ENCODE measurements at places on chromosomes 2 and 18.

GRCh38 chr2:133734716-133735495 lies 166.6 kb upstream of the NCKAP5 start:
- no peak for DNase-seq

- DNase-seq: no peak
Observed at GRCh38 chr18:36451454-36452251, 154.1 kb downstream of the FHOD3 start.

- no peak for DNase-seq
Observed at GRCh38 chr2:31221544-31221943, 4.2 kb upstream of the CAPN14 start.

GRCh38 chr18:66621816-66622576 lies 18.1 kb upstream of the CDH19 start:
- DNase-seq: no peak

DNA sequence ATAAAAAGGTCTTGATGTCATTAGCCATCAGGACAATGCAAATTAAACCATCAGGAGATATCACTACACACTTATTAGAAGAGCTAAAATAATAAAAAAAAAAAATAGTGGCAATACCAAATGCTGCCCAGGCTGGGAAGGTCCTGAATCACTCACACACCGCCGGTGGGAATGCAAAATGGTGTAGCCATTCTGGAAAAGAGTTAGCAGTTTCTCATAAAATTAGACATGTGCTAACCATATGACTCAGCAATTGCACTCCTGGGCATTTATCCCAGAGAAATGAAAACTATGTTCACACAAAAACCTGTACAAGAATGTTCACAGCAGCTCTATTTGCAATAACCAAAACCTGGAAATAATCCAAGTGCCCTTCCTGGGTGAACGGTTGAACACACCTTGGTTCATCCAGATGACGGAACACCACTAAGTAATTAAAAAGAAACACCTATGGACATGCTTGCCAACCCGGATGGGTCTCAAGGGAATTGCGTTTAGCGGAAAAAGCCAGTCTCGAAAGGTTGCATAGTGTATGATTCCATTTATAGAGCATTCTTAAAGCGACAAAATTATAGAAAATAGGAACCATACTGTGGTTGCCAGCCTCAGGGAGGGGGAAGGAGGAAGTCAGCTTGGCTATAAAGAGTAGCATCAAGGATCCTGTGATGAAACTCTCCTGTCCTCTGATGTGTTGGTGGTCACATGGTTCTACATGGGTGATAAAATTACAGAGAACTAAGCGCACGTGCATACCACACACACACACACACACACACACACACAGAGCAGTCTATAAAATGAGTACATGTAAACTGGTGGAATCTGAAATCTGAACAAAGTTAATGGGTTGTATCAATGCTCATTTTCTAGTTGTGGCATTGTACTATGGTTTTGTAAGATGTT lies 4.6 kb downstream of the MBP start:
- DNase-seq: no peak

- no peak for DNase-seq
Observed at GRCh38 chr2:60549928-60550177, 3.6 kb downstream of the BCL11A start.

DNA sequence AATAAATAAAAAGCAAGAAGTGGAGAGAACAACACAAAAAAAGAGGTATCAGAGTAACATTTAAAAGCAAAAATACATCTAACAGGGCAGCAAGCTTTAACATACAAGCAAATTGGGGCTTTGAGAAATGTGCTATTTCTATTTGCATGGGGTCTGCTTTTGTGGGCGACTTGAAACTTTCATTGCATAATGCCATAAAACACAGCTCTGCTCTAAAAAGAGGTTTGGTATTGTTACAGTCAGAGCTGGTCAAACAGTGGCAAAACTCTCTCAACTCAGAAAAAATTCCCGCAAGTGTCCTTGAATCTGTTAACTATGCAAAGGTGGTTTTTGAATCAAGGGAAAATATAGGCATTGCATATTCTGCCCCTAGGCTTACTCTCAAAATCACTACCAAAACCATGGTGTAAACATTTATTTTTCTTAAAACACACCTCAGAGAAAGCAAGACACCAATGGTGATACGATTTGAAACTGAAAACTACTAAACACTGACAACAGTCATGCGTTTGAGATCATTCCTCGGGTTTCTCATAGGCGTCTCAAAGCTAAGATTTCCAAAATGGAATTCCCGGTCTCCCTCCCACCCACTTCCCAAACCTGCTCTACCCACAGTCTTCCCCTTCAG lies 45.5 kb downstream of the RNF152 start:
- DNase-seq: no peak

DNA sequence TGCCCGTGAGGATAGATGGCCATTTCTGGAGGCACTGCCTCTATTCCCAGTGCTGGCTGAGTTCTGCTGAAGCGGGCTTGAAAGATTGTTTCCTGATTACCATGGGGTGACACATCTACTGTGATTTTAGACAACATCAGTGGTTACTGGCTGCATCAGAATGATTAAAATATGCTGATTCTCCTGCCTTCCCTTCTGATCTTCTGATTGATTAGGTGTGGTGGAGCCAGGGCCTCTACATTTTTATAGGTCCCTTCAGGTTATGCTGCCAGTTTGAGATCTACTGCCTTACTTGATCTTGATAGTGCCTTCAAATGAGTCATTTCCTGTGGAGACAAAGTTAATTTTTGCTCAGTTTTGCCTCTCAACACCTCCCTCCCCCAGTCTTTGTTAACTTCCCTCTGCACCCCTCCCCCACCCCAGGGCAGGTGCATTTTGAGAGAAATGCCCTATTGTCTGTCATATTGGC lies 31.6 kb upstream of the SNORC start:
- DNase-seq: peak; percentile 55

GRCh38 chr2:127560931-127561280 lies 25.4 kb downstream of the MYO7B start:
- no peak for DNase-seq

- DNase-seq: no peak
Observed at GRCh38 chr2:145380436-145381017, 860.6 kb upstream of the ZEB2 start.

DNA sequence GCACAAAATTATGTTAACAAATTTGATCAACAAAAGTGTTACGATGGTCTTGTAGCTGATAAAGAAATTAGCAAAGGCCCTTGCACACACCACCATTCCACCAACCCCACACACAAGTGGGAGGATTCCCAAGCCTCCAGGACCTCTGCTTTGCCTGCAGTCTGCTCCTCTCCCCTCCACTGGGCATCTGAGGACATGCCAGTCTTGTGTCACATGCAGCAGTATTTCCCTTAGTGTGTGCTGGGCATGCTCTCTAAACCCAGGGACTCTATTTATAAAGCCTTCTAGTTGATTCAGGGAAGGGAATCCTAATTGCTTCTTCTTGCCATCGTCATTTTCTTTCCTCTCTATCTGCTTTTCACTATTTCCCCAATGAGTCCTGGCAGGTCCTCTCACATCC lies 53.3 kb downstream of the KCTD18 start:
- no peak for DNase-seq

DNA sequence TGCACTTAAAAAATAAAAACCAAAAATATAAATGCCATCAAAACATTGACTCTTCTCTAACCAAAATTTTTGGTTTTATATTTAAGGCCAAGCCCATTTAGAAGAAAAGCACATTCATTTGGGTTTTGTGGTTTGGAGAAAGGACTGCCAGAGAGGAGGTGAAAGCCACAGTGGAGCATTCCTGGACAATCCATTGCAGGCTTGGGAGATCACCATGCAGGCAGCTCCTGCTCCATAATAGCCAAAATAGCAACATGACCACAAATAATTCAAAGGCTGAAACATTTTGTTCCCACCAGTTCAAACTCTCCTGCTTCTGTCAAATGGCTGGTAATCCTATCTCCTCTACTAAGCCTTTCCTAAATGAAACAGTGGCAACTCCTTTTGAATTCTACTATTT lies 73.5 kb downstream of the GALNT3 start:
- DNase-seq: no peak

GRCh38 chr2:217835931-217836891 lies 166.6 kb downstream of the TNS1 start:
- no peak for DNase-seq

- DNase-seq: no peak
Observed at GRCh38 chr2:25204190-25204838, 35.9 kb upstream of the POMC start.

DNA sequence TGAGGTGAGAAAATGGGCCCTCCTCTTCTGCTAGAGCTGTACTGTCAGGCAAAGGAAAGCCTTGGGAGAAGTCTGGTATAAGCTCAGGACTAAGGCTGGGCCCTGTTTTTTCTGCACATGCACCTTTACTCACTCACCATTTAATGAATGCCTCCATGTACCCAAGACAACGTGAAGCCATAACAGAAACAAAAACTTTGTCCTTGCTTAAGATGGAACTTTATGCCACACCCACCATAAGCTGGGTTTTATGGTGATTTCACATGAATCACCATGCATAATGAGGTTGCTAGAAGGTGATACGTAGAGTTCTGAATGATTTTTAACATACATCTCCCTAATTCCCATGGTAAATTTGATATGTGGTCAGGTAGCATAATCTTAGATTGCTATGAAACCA lies 63.7 kb upstream of the CYP26B1 start:
- DNase-seq: no peak

DNA sequence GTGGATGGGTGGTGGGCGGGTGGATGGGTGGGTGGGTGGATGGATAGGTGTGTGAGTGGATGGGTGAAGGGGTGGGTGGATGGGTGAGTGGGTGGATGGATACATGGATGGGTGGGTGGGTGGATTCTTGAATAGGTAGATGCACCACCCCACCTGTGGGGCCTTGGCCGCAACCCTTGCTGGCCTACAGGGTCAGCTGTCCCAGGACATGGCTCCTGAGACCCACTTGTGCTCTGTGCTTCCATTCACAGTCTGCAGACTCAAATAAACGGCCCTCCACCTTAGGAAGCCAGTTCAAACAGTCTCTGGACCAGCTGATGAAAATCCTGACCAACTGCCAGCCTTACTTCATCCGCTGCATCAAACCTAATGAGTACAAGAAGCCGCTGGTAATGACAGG lies 54.4 kb downstream of the MYO7B start:
- no peak for DNase-seq

DNA sequence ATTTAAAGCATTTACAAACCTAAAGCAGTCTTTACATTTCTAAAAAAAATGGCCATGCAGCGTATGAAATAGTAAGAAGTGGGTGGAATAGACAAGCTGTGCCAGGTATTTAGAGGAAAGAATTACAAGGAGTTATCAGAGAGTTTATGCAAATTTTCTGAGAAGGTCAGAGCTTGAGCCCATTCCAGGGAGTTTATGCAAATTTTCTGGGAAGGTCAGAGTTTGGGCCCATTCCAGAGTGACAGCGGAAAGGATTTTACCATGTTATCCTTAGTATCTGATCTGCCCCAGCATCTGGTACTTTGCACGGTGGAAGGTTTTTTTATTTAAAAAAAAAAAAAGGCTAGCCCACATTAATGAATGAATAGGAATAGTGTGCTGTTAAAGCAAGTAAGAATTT lies 1.4 kb upstream of the DOK6 start:
- DNase-seq: no peak

- no peak for DNase-seq
Observed at GRCh38 chr2:68403199-68403644, 38.1 kb downstream of the PLEK start.

DNA sequence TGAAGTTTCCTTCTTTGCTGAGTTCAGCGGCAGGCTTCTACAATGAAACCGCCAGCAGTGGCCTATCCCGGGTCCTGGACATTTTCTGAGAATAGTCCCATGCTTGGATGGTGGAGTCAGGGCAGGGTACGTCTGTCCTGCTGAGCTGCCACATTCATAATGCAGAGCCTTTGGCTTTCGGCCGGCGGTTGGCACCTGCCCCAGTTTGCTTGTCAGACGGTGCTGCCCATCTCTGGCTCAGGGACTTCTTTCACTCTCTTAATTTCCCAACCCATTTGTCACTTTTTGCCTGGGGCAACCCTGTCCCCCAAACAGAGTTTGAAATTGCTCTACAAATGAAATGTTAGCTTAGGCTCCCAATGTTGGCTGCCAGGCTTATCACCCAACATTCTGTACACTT lies 57.2 kb downstream of the SOX11 start:
- DNase-seq: no peak

GRCh38 chr18:62693659-62694058 lies 21.7 kb upstream of the PHLPP1 start:
- DNase-seq: no peak

- DNase-seq: no peak
Observed at GRCh38 chr2:85861180-85861579, 27.6 kb downstream of the ST3GAL5 start.

DNA sequence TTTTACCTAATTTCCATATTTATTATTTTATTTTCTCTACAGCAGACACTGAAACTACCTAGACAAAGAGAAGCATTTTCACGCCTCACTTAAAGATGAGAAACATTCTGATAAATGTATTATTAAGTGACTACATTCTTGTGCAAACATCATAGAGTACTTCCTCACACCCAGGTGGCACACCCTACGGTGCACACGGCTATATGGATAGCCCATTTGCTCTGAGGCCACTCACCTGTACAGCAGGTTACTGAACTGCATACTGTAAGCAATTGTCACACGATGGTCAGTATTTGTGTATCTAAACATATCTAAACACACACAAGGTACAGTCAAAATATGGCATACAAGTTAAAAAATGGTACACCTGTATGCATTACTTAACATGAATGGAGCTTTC lies 481.4 kb downstream of the CMPK2 start:
- no peak for DNase-seq

DNA sequence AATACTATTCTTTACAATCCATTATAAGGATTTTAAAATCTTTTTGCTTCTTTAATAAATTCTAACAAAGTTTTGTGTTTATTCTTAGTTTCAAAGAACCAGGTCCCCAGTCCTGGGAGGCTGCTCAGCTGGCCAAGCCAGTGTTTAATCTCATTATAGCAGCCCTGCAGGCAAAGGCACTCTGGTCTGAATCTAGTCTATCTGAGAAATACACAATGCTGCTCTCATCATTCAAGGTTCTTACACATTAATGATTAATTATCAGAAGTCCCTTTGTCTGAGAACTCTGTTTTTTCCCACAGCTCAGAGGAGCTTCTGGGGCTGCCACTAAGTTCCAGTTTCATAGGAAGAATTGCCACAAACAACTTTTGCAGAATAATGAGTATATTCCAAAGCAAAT lies 27.7 kb downstream of the KCTD18 start:
- DNase-seq: no peak

GRCh38 chr2:153584244-153584643 lies 105.7 kb upstream of the RPRM start:
- DNase-seq: no peak

DNA sequence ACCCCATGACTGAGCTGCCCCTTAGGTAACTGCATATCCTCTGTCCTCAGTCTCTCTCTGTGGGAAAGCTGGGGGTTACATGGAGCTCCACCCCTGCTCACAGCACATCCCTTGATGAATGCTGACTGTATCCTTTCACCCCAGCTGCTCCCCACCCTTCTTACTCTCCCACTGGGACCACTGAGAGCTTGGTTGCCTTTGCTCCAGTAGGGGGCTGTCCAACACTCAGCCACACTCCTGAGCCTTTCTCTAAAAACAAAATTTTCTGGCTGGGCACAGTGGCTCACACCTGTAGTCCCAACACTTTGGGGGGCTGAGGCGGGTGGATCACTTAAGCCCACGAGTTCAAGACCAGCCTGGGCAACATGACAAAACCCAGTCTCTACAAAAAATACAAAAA lies 89.2 kb upstream of the MSH2 start:
- DNase-seq: no peak
